ENCODE measurements at places on chromosomes 11 and 22. TPM values are rescaled to one million over a fixed set of nuclear protein-coding genes. Genes with fewer than 3 reads are reported as not detected.

- H3K27me3 ChIP-seq, result no peaks in the 10 kb centered on the region
- no peak overlapping the region for H3K27ac ChIP-seq
- no peak overlapping the region for H3K4me3 ChIP-seq
- DNase-seq, result no peak
Measured at GRCh38 chr11:104033561-104033960, 2.9 kb upstream of the DDI1 start.

Gene TMEM191B
- total RNA-seq, result 3.7 TPM

- no peaks in the 10 kb centered on the region for H3K4me1 ChIP-seq
- no peaks in the 10 kb centered on the region for H3K27me3 ChIP-seq
- DNase-seq, result no peak
- no peak overlapping the region for H3K27ac ChIP-seq
- no peak overlapping the region for H3K4me3 ChIP-seq
Measured at GRCh38 chr11:60168306-60168705, 14.6 kb downstream of the MS4A6A start.

GRCh38 chr22:26673486-26673885 lies 16.1 kb downstream of the MIAT start:
- no peak for DNase-seq
- no peaks in the 10 kb centered on the region for H3K4me1 ChIP-seq
- H3K27me3 ChIP-seq, result no peaks in the 10 kb centered on the region

Gene OSBP2
- total RNA-seq, result 4.7 TPM

Gene KRTAP5-7
- not detected for total RNA-seq

- H3K27me3 ChIP-seq, result peaks cover 11% of the 10 kb centered on the region
- no peaks in the 10 kb centered on the region for H3K4me1 ChIP-seq
- no peak overlapping the region for H3K27ac ChIP-seq
- no peaks in the 10 kb centered on the region for H3K36me3 ChIP-seq
- DNase-seq, result no peak
- no peak overlapping the region for H3K4me3 ChIP-seq
Measured at GRCh38 chr11:122271745-122272144, 155.7 kb upstream of the BLID start.

DNA sequence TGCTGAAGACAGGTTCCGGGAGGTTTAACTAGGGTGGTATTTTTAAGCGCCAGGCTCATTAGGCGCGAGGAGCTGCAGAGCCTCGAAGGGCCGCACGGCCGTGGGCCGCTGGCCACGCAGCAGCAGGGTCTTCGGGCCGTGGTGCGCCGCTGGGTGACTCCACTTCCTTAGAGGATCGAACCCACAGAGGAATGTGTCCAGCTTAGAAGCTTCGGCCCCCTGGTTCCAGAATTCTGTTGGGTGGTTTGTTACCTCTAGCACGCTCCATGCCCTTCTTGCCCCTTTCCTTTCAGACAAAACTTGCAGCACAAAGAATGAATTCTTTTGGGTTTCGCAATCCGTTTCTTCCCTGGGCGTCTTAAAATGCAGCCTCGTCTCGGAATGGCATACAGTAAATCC lies 773 bp upstream of the PATL1 start:
- no peaks in the 10 kb centered on the region for H3K27me3 ChIP-seq
- H3K4me1 ChIP-seq, result peaks cover 20% of the 10 kb centered on the region
- DNase-seq, result no peak
- H3K36me3 ChIP-seq, result peaks cover 28% of the 10 kb centered on the region
- peak overlapping the region; percentile 98 for H3K27ac ChIP-seq

Gene SLC22A6
- total RNA-seq, result not detected

Gene VPREB1
- not detected for total RNA-seq

- H3K4me3 ChIP-seq, result no peak overlapping the region
- H3K36me3 ChIP-seq, result no peaks in the 10 kb centered on the region
- no peak for DNase-seq
- peaks cover 5% of the 10 kb centered on the region for H3K27me3 ChIP-seq
Measured at GRCh38 chr11:83648610-83649527, 362.7 kb upstream of the CCDC90B start.

Gene ANKK1
- 0.08 TPM for total RNA-seq

DNA sequence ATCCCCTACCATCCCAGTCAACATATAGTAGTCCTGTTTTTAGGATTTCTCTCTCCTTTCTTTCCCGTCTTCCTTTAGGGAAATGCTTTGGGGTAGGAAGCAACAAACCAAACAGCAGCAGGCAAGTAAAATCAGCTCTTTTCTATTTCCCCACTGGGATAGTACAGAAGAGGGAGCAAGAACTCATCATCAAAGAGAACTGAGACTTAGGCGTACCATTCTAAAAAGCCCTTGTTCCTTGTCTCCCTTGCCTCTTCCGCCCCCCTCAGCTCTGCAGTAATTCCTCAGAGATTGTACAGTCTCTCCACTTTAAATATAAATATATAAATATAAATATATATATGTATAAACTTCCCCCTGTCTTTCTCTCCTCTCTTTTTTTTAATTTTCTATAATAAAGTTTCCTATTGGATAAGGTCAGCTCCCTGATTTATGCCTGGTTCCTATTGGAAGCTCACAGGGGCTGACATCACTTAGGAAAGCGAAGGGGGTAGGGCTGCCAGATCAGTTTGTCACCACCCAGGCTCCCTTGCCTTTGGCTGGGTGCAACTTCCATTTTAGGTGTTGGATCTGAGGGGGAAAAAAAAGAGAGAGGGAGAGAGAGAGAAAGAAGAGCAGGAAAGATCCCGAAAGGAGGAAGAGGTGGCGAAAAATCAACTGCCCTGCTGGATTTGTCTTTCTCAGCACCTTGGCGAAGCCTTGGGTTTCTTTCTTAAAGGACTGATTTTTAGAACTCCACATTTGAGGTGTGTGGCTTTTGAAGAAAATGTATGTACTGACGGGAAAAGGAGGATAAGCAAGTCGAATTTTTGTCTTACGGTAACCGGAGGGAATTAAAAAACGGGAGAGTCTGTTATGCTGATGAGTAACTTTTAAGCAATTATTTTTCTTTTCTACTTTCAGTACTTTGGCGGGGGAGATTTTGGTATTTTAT lies at the start of gene CTNND1:
CTNND1 (plus strand) TSS at position 502 of the 934 bp plus-strand sequence. CDS start 29,677 bp downstream, outside the sequence.
- peak within 1 kb of the TSS; percentile 99 for H3K27ac ChIP-seq
- peaks cover 8% of the 10 kb centered on the region for H3K36me3 ChIP-seq
- H3K4me3 ChIP-seq, result peak within 1 kb of the TSS; percentile 99
- H3K4me1 ChIP-seq, result peaks cover 20% of the 10 kb centered on the region

DNA sequence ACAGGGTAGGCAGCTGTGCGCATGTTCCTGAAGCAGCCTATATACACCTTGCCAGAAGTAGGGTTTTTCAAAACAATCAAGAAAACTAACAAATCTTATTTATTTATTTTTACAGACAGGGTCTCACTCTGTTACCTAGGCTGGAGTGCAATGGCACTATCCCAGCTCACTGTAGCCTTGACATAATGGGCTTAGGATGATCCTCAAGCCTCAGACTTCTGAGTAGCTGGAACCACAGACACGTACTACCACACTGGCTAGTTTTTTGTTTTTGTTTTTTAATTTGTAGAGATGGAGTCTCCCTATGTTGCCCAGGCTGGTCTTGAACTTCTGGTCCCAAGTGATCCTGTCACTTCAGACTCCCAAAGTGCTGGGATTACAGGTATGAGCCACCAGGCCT lies 25.7 kb downstream of the CLTCL1 start:
- peaks cover 2% of the 10 kb centered on the region for H3K4me1 ChIP-seq
- no peak overlapping the region for H3K27ac ChIP-seq
- H3K36me3 ChIP-seq, result no peaks in the 10 kb centered on the region
- no peak overlapping the region for H3K4me3 ChIP-seq

Gene ROM1
- total RNA-seq, result 2.7 TPM

DNA sequence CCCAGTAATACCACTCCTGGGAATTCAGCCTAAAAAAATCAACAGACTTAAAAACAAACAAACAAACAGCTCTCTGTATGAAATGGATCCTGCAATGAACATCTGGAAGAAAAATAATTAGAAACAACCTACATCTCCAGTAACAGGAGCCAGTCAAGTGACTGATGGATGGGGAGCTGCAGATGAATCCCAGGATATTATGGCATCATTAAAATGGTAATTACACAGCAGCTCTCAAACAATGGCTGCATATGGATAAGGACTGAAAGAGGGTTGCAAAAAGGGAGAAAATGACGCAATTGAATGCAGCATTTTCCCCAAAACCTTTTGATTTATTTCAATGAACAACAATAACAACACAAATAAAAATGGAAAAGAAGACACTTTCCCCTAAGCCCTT lies 4.1 kb downstream of the NPTXR start:
- no peak overlapping the region for H3K4me3 ChIP-seq
- H3K4me1 ChIP-seq, result peaks cover 21% of the 10 kb centered on the region
- DNase-seq, result no peak
- H3K27ac ChIP-seq, result no peak overlapping the region

Gene YAP1
- 158 TPM for total RNA-seq

DNA sequence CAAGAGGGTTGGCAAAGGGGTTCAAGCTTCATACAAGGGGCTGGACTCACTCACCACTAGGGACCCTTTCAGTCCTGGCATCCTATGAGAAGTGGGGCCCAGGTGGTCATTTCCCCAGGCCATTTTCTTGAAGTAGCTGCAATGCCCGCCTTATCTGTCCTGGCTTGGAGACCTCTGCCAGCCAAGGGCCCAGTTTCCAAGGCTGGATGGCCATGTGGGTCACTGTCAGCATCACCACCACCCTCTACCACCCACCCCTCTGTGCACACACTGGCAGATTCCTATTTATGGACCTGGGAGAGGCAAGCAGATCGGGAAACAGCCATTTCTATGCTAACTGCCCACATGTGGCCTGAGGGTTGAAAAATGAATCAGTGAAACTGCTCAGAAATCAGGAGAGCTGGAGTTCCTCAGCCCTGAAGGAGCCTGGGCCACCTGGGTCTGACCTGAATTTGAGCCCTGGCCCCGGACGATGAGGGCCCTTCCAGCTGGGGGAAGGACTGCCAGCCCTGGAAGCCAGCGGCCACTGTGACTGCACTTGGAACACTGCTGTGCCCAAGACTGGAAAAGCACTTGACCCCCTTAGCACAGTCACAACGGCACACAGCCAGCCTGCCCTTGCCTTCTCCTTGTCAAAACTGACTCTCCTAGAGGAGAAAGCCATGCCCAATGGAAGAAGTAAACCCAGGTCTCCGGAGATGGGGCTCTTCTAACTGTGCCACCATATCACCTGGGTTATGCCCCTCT lies 442.2 kb downstream of the BUD13 start:
- DNase-seq, result no peak
- no peaks in the 10 kb centered on the region for H3K4me1 ChIP-seq
- no peaks in the 10 kb centered on the region for H3K36me3 ChIP-seq
- no peak overlapping the region for H3K4me3 ChIP-seq

Gene C11orf52
- total RNA-seq, result not detected

Gene DEFB131B
- not detected for total RNA-seq

GRCh38 chr11:110376711-110377324 lies 52.9 kb upstream of the FDX1 start:
- peak; percentile 46 for DNase-seq
- H3K27ac ChIP-seq, result 0 out of 2 replicates have a peak overlapping the region, but pooled peaks have one; percentile 10
- no peak overlapping the region for H3K4me3 ChIP-seq
- H3K36me3 ChIP-seq, result no peaks in the 10 kb centered on the region

Gene CLDN5
- 0.18 TPM for total RNA-seq

- no peaks in the 10 kb centered on the region for H3K27me3 ChIP-seq
- H3K27ac ChIP-seq, result no peak overlapping the region
- no peak overlapping the region for H3K4me3 ChIP-seq
- H3K4me1 ChIP-seq, result no peaks in the 10 kb centered on the region
- DNase-seq, result no peak
- H3K36me3 ChIP-seq, result no peaks in the 10 kb centered on the region
Measured at GRCh38 chr11:26717771-26718170, 4.1 kb downstream of the SLC5A12 start.

DNA sequence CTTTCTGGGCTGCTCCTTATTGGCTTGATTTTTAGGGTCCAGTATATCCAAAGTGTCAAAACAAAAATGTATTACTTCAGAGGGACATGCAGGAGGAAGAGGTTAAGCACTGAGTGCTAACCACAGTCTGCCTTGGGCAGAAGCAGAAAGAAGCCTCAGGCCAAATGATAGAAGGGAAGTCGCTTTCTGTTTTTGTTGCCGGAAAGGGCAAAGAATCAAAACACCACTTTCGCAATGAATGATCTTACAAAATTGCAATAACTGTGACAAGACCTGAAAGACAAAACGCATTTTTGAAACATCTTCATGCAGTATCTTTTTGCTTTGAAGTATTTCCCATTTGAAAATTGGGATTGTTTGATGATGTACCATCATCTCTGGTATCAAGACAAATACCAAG lies 70.1 kb upstream of the PICALM start:
- H3K36me3 ChIP-seq, result no peaks in the 10 kb centered on the region
- DNase-seq, result no peak
- H3K4me1 ChIP-seq, result peaks cover 9% of the 10 kb centered on the region
